ENCODE measurements at places on chromosomes 4 and X.

GRCh38 chr4:104020641-104021040 is 300.9 kb upstream of the TACR3 start:
- no peak for DNase-seq

GRCh38 chr4:139521754-139522401 is 34.1 kb downstream of the SETD7 start:
- no peak for DNase-seq

DNA sequence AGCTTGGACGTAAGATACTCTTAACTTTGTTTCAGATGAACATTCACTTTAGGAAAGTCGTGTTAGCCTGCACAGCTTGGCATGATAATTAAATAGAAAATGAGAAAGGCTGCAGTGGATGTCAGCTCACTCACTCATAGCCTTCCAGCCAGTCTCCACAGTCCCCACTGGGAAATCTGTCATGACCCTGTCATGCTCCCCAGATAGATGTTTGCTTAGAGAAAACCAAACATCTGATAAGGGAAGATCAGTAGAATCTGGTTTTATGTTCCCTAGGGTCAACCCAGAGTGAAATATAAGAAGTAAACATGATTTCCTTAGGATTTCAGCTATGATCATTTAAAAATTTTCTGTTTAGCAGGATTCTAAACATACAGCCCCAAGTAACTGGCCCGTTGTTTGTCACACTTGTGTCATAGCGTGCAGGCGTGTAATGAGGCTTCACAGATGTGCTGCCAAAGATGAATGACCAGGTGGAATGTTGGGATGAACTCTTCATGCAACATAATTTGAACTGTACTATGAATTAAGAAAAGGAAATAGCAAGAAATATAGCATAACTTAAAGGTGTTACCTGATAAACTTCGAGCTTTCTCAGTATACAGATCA is 180.1 kb downstream of the BANK1 start:
- no peak for DNase-seq

GRCh38 chr4:166808380-166808779 is 425.9 kb downstream of the SPOCK3 start:
- DNase-seq = no peak

DNA sequence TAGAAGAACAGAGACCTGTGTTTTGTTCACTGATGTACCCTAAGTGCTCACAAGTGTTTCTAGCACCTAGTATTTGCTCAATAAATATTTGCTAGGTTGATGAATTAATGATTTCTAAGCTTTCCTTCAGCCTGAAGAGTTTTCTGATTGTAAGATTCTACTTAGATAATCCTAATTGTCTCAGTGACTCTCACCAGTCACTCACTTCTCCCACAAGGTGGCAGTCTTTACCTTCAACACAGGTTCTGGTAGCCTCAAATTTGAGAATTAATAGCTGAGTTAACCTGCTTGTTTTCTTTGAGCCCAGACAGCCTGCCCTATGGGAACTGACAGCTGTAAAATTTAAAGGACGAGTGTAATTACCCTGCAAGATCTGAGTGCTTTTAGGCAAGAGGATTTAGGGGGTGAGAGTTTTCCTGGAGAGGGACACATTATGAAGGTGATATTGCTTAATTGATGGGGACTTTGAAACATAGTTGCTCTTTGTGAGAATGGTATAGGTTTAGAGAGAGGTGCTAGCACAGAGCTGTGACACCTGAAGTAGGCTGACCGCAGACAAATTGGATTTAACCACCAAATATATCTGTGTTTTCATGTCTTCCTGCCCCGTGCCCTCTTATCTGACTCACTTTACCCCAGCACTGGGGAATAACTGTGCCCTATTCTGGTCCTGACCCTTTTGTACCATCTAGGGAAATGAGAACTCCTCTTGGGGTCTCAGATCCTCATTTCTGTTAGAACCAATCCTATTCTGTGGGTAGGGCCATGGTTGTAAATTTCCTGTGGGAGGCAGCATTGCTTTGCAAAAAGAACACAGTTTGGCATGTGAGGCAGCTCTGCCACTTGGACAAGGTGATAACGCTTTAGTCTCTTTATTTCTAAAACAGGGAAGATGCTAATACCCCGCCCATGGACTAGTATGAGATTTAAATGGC is 27.7 kb downstream of the CD38 start:
- DNase-seq = no peak

- DNase-seq = no peak
Measured at GRCh38 chrX:24877854-24878650, 137.7 kb downstream of the ARX start.

DNA sequence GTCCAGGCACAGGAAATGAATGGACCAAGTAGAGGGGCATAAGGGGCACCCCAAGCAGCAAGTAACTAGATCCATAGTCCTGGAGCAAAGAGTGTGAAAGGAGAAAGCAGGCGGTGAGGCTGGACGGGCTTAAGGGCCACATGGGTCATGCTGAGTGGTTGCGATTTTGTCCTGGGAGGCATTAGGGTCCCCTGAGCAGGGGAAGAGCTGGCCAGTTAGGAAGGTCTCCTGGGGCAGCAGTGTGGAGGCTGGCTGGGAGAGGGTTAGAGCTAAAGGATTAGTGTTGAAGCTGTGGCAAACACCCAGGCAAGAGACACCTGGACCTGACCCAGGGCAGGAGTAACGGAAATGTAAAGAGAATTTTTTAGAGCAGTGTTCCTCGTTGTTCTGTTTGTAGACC is 26.5 kb downstream of the MYOZ2 start:
- DNase-seq = no peak

GRCh38 chr4:114076899-114077570 is 97.6 kb upstream of the ARSJ start:
- no peak for DNase-seq

GRCh38 chr4:42329421-42329820 is 67.9 kb upstream of the SHISA3 start:
- DNase-seq = no peak

Measured in hematopoietic multipotent progenitor cell (in vitro differentiated cells).